ENCODE measurements at places on chromosomes 7 and 10.

DNA sequence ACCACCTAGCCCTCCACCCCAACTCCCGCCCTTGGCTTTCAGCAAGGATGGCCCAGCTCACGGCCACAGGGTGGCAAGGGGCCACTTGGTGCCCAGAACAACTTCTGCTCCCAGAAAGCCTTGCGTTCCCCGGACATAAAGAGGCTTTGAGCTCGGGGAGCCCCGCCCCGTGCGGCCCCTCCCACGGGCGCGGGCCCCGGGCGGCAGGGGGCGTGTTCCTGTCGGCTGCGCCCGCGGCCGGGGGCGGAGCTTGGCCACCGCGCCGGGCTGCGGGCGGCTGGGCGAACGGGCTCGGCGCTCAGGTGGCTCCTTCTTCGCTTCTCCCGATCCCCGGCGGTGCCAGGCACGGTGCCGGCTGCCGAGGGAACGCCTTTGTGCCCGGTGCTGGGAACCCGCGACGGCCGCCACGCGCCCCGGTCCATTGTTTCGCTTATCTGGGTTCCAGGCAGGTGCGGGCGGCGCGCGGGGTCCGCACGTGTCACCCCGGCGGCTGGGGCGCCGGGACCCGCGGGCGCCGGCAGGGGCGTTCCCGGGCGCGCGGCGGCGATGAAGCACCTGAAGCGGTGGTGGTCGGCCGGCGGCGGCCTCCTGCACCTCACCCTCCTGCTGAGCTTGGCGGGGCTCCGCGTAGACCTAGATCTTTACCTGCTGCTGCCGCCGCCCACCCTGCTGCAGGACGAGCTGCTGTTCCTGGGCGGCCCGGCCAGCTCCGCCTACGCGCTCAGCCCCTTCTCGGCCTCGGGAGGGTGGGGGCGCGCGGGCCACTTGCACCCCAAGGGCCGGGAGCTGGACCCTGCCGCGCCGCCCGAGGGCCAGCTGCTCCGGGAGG, at the start of gene NFE2L3:
Gene NFE2L3, plus strand, starts transcription at position 246 of the 829 bp plus-strand sequence. Its CDS starts 301 bp downstream, at position 547.
- peak; percentile 81 for DNase-seq

- DNase-seq, result no peak
Measured at GRCh38 chr7:158924956-158925355, 68.6 kb downstream of the DYNC2I1 start.

DNA sequence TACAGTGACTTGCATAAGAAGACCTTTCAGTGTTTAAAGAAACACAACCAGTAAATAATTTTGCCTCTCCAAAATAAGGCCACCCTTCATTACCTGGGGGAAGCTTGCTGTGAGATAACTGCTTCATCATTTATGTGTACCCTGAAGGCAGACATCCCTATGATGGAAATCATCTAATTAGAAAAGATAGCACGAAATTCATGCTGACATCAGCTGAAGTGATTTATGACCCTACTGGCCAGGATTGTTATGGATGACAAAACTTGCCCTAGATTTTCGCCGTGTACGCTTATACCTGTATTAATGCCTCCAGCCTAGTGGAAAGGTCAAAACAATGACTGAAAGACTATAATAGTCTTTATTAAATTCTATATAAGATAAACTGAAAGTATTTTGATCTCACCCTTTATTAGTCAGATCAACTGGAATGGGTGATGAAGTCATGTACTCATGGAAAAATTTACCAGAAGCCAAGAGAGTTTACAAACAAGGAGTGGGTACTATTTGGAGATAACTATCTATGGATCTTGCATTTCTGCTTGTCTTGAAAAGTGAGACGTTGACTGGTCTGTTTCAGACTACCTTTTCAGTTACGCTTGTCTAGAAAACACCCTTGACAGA, 114.2 kb downstream of the PPP1R3A start:
- no peak for DNase-seq

DNA sequence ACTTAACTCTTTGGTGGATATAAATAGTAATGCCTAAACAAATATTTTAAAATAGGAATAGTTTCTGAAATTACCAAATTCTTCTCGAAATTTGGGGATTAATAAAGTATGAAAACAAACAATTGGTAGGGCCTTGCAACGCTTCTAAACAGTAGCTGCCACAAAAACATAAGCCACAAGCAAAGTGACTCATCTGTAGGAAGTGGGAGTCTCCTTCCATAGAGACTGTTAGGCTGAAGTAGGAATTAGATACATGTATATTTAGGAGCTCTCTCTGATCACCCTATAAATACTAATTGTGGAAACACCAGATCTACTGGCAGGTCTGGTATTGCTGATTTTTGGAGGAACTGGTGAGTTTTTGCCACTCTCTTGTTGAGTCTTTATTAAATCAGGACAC, 5.7 kb upstream of the LMOD2 start:
- no peak for DNase-seq

DNA sequence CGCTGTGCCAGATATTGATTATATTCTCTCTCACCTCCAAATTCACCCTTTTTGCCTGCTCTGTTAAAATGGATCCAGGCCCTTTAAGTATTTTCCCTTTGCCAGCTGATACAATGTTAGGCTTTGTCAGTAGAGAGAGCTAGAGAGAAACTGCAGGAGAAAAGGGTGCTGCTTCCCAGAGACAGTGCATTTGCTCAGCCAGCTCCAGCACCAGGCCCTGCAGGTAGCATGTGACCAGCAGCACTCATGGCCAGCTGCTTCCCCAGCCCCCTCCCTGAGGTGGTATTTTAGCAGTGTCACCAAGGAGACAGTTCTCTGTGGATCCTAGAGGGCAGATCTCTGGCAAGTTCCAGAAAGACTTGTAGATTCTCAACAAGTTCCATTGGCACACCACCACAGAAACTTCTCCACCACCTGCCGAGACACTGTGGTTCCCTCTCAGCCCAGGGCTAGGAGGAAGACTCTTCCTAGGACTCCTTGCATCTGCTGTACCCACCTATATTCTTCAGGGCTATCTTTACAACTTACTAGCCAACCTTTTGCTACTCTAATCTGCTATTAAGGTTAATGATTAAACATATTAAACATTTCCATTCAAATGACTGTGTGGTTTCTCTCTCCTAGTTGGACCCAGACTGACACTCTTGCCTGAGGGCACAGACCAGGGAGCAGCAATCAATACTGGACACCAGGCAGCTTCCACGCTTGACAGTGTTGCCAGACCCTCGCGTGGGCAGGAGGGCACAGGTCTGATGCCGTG, 35.6 kb upstream of the ADAM12 start:
- DNase-seq, result no peak

DNA sequence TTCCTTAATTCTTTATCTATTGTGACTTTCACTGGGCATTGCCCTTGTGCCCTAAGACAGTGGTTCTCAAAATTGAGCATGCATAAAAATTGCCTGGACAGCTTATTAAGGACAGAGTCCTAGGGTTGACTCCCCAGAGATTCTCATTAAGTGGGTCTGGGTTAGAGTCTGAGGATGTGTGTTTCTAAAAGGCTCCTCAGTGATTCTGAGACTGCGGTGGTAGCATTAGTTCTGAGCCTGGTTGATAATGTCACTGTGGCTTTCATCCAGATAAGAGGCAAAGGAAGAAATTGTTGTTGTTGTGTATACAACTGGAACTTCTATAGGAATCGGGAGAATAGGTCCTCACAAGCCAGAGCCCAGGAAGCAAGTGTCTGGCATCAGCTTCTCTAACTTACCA, 1.3 kb downstream of the IFIT2 start:
- DNase-seq, result no peak

DNA sequence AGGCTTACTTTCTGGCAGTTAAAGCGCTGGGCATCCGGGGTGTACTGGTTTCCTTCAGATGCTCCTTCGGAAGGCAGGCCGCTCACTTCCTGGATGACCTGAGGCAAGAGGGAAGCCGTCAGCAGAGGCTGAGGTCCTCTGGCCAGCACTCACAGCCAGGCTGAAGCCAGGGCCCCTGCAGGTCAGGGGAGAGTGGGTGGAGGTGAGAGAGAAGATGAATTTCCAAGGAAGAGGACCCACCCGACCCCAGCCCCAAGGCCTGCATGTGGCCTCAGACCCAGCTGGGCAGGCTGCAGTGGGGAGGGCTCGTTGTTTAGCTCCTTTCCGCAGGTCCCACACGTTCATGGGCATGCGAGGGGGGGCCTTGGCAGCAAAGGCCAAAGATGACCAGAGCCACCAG, 71.3 kb downstream of the VWA2 start:
- DNase-seq, result no peak

- no peak for DNase-seq
Measured at GRCh38 chr10:80518807-80519360, 18.8 kb upstream of the SH2D4B start.

DNA sequence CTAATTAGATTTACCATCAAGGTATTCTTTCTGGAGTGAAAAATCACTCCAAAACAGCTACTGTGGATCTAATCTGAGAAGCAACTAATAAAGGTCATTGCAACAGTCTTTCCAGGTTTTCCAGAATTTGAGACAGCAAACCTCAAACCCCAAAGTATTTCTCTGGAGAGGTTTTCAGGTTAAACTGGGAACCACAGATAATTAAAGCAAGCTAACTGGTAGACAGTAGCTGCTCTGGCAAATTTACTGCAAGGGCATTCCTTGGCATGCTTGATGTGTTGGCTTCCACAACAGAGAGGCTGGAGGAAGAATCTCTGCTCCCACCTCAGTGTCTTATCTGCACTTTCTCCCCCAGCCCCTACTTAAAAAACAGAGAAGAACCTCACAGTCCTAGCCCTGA, 140.0 kb upstream of the NRBF2 start:
- DNase-seq, result no peak

GRCh38 chr7:22559829-22560489, 60.0 kb upstream of the STEAP1B start:
- peak; percentile 35 for DNase-seq

DNA sequence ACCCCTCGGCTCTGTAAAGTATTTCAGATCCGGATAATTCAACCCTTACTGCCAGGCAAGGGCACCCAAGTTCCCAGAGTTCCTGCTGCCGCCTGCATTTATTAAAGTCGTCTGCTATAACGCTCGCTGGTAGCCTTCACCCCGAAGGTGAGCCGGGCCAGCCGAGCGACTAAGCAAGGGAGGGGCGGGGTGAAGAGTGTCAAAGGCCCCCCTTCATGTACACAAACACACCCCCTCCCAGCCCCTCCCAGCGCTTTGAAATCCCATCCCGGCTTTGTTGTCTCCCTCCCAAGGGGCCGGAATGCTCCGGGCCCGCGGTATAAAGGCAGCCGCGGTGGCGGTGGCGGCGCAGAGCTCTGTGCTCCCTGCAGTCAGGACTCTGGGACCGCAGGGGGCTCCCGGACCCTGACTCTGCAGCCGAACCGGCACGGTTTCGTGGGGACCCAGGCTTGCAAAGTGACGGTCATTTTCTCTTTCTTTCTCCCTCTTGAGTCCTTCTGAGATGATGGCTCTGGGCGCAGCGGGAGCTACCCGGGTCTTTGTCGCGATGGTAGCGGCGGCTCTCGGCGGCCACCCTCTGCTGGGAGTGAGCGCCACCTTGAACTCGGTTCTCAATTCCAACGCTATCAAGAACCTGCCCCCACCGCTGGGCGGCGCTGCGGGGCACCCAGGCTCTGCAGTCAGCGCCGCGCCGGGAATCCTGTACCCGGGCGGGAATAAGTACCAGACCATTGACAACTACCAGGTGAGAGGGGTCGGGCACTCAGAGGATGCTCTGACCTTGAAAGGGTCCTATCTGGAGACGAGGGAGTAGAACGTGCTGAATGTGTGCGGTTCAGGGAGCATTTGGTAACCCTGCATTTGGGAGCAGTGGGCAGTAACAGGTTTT, at the start of gene DKK1:
Gene DKK1, plus strand, starts transcription at position 349 of the 889 bp plus-strand sequence. Its CDS starts 154 bp downstream, at position 503.
- no peak for DNase-seq

DNA sequence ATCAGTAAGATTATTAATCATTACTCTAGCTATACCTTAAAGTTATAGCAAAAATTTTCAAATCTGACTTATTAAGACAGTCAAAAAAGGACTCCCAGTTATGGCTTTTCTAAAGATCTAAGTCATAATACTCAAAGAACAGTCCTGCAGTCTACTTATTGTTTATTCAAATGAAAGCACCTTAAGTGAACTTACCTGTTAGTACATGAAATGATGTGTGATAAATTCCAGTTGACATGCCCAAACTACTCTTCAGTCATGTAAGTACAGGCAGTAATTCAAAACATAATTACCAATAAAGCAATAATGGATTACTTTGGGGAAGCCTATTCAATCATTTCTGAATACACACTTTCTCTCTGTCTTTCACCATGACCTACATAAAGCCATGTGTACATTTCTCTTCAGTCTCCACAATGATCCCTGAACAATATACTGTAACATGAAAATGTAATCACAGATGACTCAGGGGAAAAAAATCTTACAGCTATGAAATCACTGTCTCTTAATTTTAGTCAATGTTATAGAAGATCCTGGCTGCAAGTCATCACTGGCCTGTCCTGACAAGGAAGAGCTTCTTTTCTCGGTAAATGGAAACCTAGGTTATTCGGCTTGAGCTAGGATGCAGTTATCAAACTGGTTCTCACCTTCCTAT, 420.7 kb upstream of the LRRTM3 start:
- DNase-seq, result no peak

DNA sequence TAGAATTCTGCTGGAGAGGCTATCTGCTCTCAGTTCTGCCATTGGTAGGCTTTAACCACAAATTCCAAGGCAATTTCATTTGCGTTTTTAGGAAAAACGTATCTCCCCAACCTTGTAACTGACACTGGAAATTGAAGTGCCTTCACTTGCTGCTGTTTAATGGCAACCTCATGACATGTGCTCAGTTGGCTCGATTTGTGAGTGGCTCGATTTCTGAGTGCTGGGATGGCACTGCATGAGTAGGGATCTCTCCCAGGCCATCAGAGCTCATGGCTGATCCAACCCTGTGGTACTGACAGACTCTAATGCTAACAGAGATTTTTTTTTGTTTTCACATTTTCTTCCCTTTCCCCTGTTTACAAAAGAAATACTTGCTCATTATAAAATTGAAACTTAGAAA, 56.0 kb downstream of the SUFU start:
- DNase-seq, result no peak

- no peak for DNase-seq
Measured at GRCh38 chr10:121327727-121328126, 270.5 kb downstream of the FGFR2 start.

DNA sequence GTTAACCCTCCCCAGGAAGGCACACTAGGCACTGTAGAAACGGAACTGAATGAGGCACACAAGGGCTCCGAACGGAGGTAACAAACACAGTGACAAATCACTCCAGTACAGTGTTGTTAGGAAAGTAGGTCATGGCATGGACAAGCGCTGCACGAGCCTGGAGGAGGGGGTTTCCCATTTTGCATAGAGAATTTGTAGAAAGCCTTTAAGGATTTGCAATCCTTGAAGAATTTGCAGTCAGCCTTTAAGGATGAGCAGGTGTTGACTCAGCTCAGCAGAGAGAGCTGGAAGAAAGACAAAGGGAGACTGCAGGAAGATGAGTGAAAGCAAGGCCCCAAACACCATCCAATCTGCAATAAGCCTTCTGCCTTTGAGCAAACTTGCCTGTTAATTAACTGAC, 51.1 kb upstream of the PPP1R3C start:
- DNase-seq, result no peak

- no peak for DNase-seq
Measured at GRCh38 chr7:22330903-22331302, 26.1 kb downstream of the RAPGEF5 start.
